ENCODE measurements at places on chromosomes 5 and 9. TPM values are rescaled to one million over a fixed set of nuclear protein-coding genes. Genes with fewer than 3 reads are reported as not detected.

TTC16 gene
- polyA plus RNA-seq = 0.03 TPM

PTPN3 gene
- 37.5 TPM for polyA plus RNA-seq

EIF4EBP3 gene
- 14.7 TPM for polyA plus RNA-seq

OBP2B gene
- not detected for polyA plus RNA-seq

IL11RA gene
- 60.9 TPM for polyA plus RNA-seq

SLC1A1 gene
- polyA plus RNA-seq = 42.5 TPM

POU5F2 gene
- polyA plus RNA-seq = 0.03 TPM

FBP1 gene
- polyA plus RNA-seq = 259 TPM

DNA sequence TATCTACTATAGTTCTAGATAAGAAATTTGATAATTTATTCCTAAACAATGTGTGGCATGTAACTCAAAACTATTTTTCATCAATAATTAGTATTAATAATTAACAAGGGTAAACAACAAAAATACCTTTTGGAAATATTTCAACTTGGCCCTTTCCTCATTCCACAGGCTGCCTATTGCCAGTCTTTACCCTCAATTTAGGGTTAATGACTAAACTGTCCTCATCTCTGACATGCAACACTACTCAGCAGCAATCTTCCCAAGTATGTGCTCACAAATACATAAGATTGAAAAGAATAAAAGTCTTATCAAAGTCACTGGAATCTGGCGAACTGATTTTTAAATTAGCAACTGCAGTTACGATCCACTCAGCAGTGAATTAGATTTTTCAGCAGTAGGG is 153.6 kb downstream of the GLIS3 start:
- DNase-seq = no peak

DNA sequence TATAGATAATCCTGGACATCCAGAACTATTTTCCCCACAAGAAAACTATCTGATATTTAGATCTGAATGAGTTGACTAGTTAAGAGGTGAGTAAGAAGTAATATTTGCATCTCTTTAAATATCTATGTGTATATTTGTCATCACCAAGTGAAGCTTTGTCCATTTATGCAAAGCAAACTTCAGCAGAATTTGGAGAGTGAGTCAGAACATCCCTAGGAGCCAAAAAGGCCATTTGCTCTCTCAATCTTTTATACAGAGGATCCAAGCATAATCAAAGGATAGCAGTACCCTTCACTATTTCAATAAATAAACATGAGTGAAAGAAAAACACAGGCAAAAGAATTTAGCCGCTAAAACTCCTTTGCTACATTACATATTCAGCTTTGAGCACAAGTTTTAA is 454.4 kb downstream of the NR2F1-AS1 start:
- no peak for DNase-seq

DNA sequence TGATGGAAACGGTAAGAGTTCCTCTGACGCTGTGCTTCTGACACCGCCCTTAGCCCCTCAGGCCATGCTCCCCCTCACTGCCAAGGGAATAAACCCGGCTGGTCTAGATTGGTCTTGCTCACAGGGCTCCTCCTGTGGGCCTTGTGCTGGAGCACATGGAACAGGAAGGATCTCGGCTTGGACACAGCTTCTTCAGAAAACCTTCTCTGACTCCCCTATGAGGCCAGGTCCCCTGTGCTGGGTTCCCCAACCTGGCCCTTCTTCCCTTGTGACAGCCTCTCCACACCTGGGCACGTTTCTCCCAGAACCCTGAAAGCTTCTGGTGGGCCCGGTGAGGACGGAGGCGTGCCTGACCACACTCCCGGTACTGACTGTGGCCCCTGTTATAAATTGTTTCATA is 8.2 kb downstream of the SPATA31E1 start:
- no peak for DNase-seq

- DNase-seq = no peak
These were observed 452.5 kb upstream of the RIOK2 start for GRCh38 chr5:97635553-97635952.

DNA sequence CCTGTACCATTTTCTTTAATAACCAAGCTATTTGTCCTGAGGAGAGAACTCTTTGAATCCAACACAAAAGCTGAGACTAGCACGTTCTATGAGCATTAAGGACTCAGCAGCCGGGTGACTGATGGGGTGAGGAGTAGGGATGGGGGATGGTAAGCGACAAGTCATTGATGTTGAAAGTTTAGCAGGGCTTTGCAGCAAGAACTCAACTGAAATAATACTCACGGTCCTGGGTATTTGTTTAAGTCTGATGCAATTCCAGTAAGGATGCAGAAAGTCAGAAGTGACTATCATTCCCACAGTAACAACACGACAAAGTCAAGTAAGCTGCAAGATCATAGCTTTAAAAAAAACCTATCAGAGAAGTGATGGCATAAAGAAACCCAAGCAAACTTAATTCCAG is 131.1 kb downstream of the ACTL7B start:
- DNase-seq = no peak

GRCh38 chr5:106759581-106759980 is 911.2 kb downstream of the EFNA5 start:
- no peak for DNase-seq

GRCh38 chr5:33297760-33298216 is 143.0 kb upstream of the TARS1 start:
- no peak for DNase-seq

GRCh38 chr9:98247831-98248657 is 7.4 kb downstream of the TBC1D2 start:
- no peak for DNase-seq

DNA sequence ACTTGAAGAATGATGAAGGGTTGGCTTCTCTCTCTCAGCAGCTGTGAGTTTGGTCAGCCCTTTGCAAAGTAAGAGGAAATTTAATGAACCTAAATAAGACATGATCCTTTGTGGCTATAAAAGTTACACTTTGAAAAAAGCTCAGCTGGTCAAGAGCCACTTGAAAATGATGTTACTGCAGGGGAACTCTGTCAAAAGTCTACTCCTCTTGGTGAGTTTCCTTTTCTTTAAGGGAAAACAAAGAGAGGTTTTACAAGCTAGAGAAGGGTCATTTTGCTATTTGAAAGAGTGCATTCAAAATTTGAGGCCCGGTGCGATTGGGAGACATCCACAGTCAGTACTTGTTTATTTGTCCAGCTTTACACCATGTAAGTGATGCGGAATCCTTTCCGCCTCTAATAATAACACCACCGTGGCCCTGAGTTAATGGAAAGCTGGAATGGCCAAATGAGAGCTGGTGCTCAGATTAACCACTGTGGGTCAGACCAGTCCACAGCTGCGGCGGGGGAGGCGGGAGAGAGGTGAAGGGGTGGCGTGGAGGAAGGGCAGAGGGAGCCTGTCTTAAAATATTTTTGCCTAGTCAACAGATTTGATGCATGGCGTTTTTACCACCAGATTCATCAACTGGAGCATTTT is 404.0 kb downstream of the TLE4 start:
- no peak for DNase-seq

GRCh38 chr5:134026521-134027287 is 21.9 kb upstream of the VDAC1 start:
- peak; percentile 73 for DNase-seq

- peak; percentile 85 for DNase-seq
These were observed 62.7 kb downstream of the SEMA4D start for GRCh38 chr9:89435071-89435823.

GRCh38 chr9:79166005-79166404 is 405.8 kb upstream of the TLE4 start:
- DNase-seq = no peak

GRCh38 chr5:53357439-53357838 is 123.0 kb upstream of the FST start:
- no peak for DNase-seq

GRCh38 chr5:1815881-1816292 is 14.7 kb downstream of the NDUFS6 start:
- no peak for DNase-seq
